Activated T-helper 1 cell treated with anti-CD3 and anti-CD28 coated beads, Interleukin-12 subunit alpha, Interleukin-12 subunit beta, Interleukin-2, Interleukin-4 antibody, amounts not matched to agents 30 ng/mL and 10 ng/mL and 1 ng/mL, durations not matched to agents 14 hours and 24 hours and 36 hours (primary cell): ENCODE measurements at places on chromosomes 7 and 10.

DNA sequence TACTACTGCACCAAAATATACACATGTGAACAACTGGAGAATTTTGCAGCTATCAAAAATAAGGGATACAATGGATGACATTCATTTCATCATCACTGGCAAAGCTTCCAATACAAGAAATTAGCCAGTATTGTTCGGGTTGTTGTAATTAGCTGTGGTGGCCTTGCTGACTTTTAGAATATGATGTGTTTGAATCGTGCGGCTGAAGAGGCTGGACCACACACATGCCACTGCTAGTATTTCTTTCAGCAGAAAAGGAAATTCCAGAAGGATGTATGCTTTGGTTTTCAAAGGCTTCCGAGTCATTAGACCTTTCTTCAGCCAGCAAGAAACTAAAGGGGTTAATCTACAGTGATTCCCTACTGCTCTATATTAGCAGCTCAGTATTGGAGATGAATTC is 16.6 kb downstream of the RPP38 start:
- DNase-seq: no peak
- H3K36me3 ChIP-seq: peaks cover 15% of the 10 kb centered on the region
- H3K27me3 ChIP-seq: no peaks in the 10 kb centered on the region
- H3K27ac ChIP-seq: no peak overlapping the region

GRCh38 chr10:22684699-22685098 is 29.7 kb downstream of the PIP4K2A start:
- H3K36me3 ChIP-seq: peaks cover 7% of the 10 kb centered on the region
- DNase-seq: no peak
- peak overlapping the region; percentile 99 for H3K27ac ChIP-seq
- H3K4me3 ChIP-seq: peak overlapping the region; percentile 33
- H3K27me3 ChIP-seq: no peaks in the 10 kb centered on the region

- peaks cover 24% of the 10 kb centered on the region for H3K4me1 ChIP-seq
- no peak overlapping the region for H3K4me3 ChIP-seq
- peaks cover 10% of the 10 kb centered on the region for H3K36me3 ChIP-seq
Measured at GRCh38 chr10:5645944-5646617, 20.3 kb downstream of the ASB13 start.

GRCh38 chr10:16965740-16966447 is 148.7 kb upstream of the RSU1 start:
- H3K27me3 ChIP-seq: peaks cover 18% of the 10 kb centered on the region
- H3K4me1 ChIP-seq: peaks cover 24% of the 10 kb centered on the region
- no peak overlapping the region for H3K4me3 ChIP-seq
- DNase-seq: no peak
- H3K27ac ChIP-seq: no peak overlapping the region
- no peaks in the 10 kb centered on the region for H3K36me3 ChIP-seq

DNA sequence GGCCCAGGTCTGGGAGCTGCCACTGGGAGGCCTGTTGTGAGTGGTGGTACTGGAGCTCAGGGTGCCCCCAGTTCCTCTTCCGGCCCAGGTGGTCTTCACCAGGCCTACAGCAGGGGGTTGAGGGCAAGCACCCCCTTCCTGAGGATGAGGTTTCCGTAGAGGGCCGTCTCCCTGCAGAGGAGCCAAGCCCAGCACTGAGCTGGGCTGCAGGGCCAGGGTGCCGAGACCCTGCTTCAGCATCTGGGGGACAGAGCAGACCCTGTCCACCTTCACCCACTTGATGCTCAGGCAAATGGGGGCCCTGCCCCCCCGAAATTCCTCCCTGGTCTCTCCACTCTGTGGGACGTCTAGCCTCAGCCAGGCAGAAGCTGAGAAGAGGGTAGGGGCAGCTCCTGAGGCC is 2.6 kb downstream of the FUOM start:
- no peak for DNase-seq
- H3K27ac ChIP-seq: no peak overlapping the region
- H3K27me3 ChIP-seq: no peaks in the 10 kb centered on the region
- no peaks in the 10 kb centered on the region for H3K36me3 ChIP-seq
- no peaks in the 10 kb centered on the region for H3K4me1 ChIP-seq

- no peak overlapping the region for H3K27ac ChIP-seq
- no peak overlapping the region for H3K4me3 ChIP-seq
- H3K36me3 ChIP-seq: no peaks in the 10 kb centered on the region
- H3K27me3 ChIP-seq: no peaks in the 10 kb centered on the region
- no peaks in the 10 kb centered on the region for H3K4me1 ChIP-seq
Measured at GRCh38 chr10:21083861-21084260, 186.8 kb upstream of the NEBL start.

DNA sequence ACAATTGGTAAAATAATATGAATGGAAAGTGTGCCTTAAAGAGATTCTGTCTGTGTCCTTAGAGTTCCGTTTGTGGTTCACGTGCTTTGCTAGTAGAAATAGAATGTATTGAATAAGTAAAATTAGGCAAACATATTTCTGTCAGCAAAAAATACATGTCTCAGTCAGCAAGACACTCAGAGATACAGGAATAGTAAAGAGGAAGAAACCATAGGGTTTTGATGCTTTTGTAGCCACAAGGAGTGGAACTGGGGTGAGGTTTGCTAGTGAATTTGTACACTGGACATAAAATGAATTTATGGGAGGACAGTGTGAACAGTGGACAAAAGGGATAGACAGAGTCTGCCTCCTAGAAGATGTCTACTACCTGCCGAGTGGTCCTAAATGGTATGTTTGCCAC is 289.2 kb upstream of the NRP1 start:
- DNase-seq: no peak
- H3K4me1 ChIP-seq: no peaks in the 10 kb centered on the region
- peaks cover 2% of the 10 kb centered on the region for H3K27me3 ChIP-seq
- no peaks in the 10 kb centered on the region for H3K36me3 ChIP-seq
- H3K4me3 ChIP-seq: no peak overlapping the region

DNA sequence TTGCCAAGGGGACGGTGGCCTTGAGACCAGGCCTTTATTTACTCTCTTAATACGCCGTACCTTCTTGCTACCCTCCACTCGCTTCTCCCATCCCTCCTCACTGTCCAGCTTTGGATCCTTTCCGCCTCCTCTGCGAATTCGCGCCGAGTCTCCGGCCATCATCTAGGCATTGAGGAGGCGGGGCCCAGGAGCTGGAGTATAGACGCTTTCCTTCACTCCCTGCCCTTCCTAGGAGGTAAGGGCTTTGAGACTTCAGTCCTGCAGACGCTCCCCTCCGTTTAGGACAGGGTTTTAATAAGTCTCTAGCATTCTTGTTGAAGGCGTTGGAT is 538 bp downstream of the TFAM start:
- H3K27me3 ChIP-seq: peaks cover 2% of the 10 kb centered on the region
- H3K27ac ChIP-seq: peak overlapping the region; percentile 98
- DNase-seq: peak; percentile 9
